Body of pancreas (tissue), 4 donors: ENCODE measurements at places on chromosomes 7 and 10. TPM values are rescaled to one million over a fixed set of nuclear protein-coding genes. Genes with fewer than 3 reads are reported as not detected.

Gene SLC18A3
- total RNA-seq: not detected

Gene CRYGN
- not detected for total RNA-seq

Gene PIK3AP1
- total RNA-seq: 28.0 TPM

Gene SLC35B4
- total RNA-seq: 4.9 TPM

DNA sequence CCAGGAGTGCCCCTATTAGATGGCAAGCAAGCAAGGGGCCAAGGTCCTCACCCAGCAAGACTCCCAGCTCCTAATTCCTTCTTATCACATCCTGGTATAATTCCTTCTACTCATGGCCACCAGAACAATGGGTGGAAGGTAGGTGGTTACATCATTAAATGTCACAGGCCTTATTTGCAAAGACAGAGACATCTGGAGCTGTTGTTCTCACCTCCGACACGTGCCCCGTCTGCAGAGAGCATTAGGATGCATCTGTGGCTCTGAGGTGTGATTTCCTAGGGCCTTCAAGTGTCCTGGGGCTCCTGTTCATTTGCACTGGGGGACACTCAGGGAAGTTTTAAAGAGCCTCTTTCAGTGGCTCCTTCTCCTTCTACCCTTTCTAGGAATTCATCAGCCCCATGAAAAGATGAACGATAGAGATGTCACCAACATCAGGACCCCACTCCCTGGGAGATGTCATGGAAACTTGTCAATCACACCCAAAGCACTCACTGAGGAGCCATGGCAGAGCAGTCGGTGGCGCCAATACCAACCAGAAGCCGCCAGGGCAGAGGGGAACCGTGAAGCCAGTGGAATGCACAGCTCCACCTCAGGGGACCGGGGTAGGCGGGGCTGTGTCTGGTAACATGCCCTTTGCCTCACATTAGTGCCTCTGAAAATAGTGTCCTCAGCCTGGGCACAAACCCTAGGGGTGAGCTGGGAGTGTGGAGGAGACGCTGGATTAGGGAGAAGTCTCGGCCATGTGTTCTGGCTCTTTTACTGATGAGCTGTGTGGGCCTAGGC, 2.9 kb upstream of the ATP6V0E2 start:
- no peak overlapping the region for H3K4me3 ChIP-seq
- H3K4me1 ChIP-seq: peaks cover 19% of the 10 kb centered on the region
- no peak overlapping the region for H3K27ac ChIP-seq
- DNase-seq: no peak
- H3K27me3 ChIP-seq: no peaks in the 10 kb centered on the region

DNA sequence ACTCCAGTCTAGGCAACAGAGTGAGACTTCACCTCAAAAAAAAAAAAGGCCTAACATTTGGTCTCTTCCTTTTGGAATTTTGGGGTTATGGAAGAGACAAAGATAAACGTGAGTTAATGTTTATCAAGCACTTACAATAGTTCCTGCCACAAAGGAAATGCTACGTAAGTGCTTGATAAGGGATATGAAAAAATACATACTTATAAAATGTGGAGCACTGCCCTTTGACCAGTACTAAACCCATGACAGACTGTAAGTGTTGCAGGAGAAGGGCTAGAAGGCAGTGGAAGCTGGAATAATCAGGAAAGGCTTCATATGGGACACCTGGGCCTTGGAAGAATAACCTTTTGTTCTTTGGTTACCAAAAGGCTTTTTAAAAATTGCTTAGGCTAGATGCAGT, 25.5 kb downstream of the TMEM248 start:
- no peaks in the 10 kb centered on the region for H3K27me3 ChIP-seq
- H3K4me3 ChIP-seq: no peak overlapping the region
- H3K27ac ChIP-seq: no peak overlapping the region
- H3K36me3 ChIP-seq: peaks cover 39% of the 10 kb centered on the region
- DNase-seq: no peak
- no peaks in the 10 kb centered on the region for H3K4me1 ChIP-seq

GRCh38 chr10:32922170-32922569, 35.9 kb downstream of the ITGB1 start:
- H3K36me3 ChIP-seq: peaks cover under 1% of the 10 kb centered on the region
- no peak for DNase-seq
- no peak overlapping the region for H3K27ac ChIP-seq

- no peak for DNase-seq
- peaks cover 30% of the 10 kb centered on the region for H3K4me1 ChIP-seq
- no peaks in the 10 kb centered on the region for H3K36me3 ChIP-seq
- no peaks in the 10 kb centered on the region for H3K27me3 ChIP-seq
- H3K4me3 ChIP-seq: no peak overlapping the region
Observed at GRCh38 chr10:24723386-24723787, 300 bp downstream of the ARHGAP21 start.

GRCh38 chr10:132837905-132838304, 52.0 kb upstream of the NKX6-2 start:
- no peak overlapping the region for H3K27ac ChIP-seq
- peaks cover 12% of the 10 kb centered on the region for H3K4me1 ChIP-seq
- H3K36me3 ChIP-seq: no peaks in the 10 kb centered on the region

DNA sequence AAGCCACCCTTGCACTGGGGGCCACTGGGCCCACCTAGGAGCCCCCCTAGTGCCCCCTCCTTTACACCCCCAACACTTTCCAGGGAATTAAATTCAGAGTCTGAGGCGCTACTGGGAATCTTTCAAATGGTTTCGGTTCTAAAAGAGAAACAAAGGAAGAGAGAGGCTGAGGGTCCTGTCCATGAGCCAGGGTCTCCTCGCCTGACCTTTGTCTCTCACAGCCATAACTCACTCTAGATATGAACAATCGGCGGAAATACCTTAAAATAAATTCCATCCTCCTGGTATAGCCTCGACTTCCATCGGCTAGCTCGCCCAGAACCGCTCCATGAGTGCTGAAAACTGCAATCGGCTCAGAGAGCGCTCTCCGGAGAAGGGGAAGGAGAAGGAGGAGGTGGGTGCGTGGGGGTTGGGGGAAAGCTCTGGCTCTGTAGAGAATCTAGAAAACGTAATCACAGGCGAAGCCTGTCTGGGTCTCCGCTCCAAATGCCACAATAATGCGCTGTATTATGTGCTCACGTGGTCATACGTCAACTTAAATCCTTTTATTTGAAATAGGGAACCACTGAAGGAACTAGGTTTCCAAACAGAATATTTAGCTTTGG, 12.6 kb downstream of the HOXA4 start:
- peaks cover 15% of the 10 kb centered on the region for H3K4me1 ChIP-seq
- no peak overlapping the region for H3K4me3 ChIP-seq
- no peak for DNase-seq
- H3K27me3 ChIP-seq: peaks cover 39% of the 10 kb centered on the region

- no peaks in the 10 kb centered on the region for H3K27me3 ChIP-seq
Observed at GRCh38 chr7:111676167-111676566, 113.9 kb upstream of the IMMP2L start.

GRCh38 chr10:131398166-131398565, 86.6 kb upstream of the TCERG1L start:
- H3K4me3 ChIP-seq: no peak overlapping the region
- no peaks in the 10 kb centered on the region for H3K4me1 ChIP-seq
- H3K27me3 ChIP-seq: no peaks in the 10 kb centered on the region
- no peaks in the 10 kb centered on the region for H3K36me3 ChIP-seq

- H3K4me1 ChIP-seq: no peaks in the 10 kb centered on the region
- H3K4me3 ChIP-seq: no peak overlapping the region
- no peak overlapping the region for H3K27ac ChIP-seq
- DNase-seq: no peak
- no peaks in the 10 kb centered on the region for H3K27me3 ChIP-seq
- no peaks in the 10 kb centered on the region for H3K36me3 ChIP-seq
Observed at GRCh38 chr10:13563481-13564445, 23.0 kb upstream of the PRPF18 start.
